ENCODE measurements at places on chromosomes 5 and 9.

GRCh38 chr5:78497573-78498533 lies 137.4 kb downstream of the SCAMP1 start:
- DNase-seq: no peak

GRCh38 chr9:127366594-127366993 lies 30.4 kb upstream of the SLC2A8 start:
- DNase-seq: no peak

DNA sequence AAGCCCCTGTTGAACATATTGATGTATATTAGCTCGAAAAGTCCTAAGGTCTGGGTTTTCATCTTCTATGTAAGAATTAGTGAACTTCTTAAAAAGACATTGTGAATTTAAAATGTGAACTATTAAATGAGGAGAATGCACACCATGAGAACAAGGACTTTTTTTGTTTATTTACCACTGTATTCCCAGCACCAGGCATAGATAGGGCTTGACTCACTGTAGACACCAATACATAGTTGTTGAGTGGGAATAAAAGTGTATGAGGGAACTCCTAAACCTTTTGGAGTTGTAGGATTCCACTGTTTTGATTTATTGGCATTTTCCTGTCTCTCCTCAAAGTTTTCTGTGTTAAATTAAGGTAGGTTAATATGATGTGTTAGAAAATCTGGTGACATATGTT lies 40.3 kb downstream of the NNT start:
- DNase-seq: peak; percentile 20

DNA sequence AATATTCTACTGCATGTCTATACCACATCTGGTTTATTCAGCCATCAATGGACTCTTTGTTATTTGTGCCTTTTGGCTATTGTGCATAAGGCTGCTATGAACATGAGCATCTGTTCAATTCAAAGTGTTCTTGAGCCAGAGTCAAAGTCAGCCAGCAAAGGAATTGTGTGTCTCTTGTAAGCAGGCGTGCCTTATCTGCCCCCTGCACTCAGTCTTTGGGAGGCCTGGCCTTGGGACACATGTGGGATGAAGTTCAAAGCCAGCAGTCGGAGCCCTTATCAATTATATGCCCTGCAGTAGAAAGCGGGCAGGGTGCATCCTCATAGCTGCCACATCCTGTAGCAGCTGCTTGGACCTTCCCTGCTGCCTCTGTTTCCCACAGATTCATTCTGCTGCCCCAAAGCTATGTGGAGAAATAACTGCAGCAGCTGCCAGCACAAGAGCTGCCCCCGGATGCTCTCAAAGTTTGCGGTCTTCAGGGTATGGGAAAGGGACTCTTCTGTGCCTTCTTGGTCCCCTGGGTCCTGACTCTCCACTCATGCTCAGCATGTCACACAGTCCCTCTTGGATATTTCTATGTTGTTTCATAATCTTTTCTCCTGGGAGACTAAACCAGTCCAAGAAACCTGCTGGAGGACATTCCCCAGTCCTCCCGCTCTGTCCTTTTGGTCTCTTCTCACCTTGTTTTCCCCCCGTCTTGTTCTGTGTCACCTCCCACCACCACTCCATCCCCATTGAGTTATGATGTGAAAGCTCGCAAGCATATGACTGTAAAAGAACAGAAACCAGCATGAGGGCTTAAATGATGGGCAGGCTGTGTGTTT lies 35.9 kb downstream of the STOM start:
- DNase-seq: no peak

- no peak for DNase-seq
These were observed 324.5 kb downstream of the GADD45G start for GRCh38 chr9:89929315-89929672.

DNA sequence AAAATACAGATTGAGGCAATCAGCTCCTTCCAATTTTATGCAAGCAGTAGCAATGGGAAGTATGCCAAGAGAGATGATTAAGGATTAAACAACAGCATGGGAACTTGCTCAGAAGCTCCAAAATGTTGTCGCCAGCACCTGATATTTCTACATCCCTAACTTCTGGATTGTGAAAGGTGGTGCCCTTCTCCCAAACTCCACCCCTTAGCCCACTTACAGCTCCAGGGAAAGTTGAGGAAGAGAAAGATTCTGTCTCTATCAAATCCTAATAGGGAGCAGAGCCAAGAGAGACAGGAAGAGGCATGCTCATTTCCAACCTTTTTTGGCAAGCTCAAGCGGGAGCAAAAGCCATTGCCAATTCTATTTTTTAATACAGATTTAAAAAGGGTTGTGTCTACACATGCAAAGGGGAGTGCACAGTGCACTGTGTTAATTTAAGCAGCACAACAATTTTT lies 92.4 kb upstream of the NR3C1 start:
- DNase-seq: no peak
